ENCODE measurements at places on chromosomes 2 and 18.

DNA sequence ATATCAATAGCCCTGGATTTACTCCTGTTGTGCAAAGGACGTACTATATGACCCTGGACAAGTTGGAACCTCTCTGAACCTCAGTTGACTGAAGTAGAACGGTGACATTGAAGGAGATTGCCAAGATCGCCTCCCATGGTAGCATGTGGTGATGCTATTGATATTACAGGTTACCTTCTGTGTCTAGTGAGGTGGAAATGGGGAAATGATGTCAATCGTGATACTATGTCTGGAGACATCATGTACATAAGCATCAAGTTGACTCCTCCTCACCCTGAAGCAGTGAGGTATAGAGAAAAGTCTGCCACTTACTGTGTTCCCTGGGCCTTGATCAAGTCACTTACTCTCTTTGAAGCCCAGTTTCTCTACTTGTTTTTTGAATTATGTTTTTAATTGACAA, 93.9 kb downstream of the KLF7 start:
- H3K4me1 ChIP-seq = peaks cover 19% of the 10 kb centered on the region
- no peaks in the 10 kb centered on the region for H3K36me3 ChIP-seq
- no peak overlapping the region for H3K27ac ChIP-seq
- no peak for DNase-seq
- no peak overlapping the region for H3K4me3 ChIP-seq

- H3K36me3 ChIP-seq = no peaks in the 10 kb centered on the region
- H3K4me3 ChIP-seq = no peak overlapping the region
- no peaks in the 10 kb centered on the region for H3K27me3 ChIP-seq
Measured at GRCh38 chr2:154439156-154439555, 259.3 kb upstream of the KCNJ3 start.

DNA sequence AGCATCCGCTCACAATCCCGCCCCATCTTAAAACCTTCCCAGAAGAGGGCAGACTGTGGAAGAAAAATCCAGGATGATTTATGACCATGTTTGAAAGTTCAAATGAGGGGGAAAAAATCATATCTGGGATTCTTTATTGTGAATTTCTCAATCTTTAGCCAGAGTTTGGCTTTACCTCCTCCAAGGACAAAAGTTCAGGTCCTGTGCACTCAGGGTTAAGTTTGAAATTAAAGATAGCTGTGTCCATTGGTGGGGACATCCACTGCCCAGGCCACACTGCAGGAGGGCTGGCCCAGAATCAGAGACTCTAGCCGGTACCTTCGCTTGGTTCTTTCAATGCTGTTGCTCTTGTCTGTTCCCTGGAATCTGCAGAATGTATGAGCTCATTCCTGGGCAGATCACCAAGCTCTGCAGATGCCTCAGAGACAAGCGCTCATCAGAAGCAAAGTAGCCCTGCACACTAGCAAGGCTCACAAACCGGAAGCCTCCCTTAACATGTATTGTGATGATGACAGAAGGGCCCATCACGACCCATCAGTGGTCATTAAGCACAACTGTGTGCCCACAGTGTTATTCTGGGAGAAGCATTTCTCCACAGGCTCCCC, 375.3 kb upstream of the KLHL29 start:
- no peaks in the 10 kb centered on the region for H3K36me3 ChIP-seq
- DNase-seq = no peak
- H3K27me3 ChIP-seq = no peaks in the 10 kb centered on the region
- H3K4me1 ChIP-seq = no peaks in the 10 kb centered on the region
- H3K27ac ChIP-seq = no peak overlapping the region

- no peak for DNase-seq
- H3K4me1 ChIP-seq = no peaks in the 10 kb centered on the region
- H3K27ac ChIP-seq = no peak overlapping the region
- H3K27me3 ChIP-seq = no peaks in the 10 kb centered on the region
Measured at GRCh38 chr2:187918996-187919821, 365.0 kb upstream of the TFPI start.

GRCh38 chr18:9474108-9474982, 968 bp upstream of the RALBP1 start:
- peak overlapping the region; percentile 80 for H3K4me3 ChIP-seq
- DNase-seq = no peak
- H3K27me3 ChIP-seq = no peaks in the 10 kb centered on the region
- H3K27ac ChIP-seq = peak overlapping the region; percentile 83

DNA sequence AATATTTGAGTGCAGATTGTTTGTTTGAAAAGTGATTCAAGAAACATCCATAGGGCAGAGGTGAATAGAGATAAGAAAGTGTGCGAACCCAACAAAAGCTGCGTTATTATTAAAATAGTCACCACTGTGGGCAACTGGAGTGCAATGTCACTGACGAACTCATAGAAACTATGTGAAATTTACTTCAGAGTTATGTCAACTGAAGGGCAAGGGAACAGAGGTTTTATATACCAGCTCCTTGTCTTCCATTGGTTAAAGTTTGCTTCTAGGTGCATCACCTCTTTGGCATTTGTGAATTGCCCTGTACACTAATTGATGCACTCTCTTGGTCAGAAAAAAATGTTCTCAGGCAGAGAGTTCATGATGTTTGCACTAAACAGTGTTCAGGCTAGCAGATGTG, 110.5 kb upstream of the NYAP2 start:
- no peaks in the 10 kb centered on the region for H3K4me1 ChIP-seq
- H3K27me3 ChIP-seq = no peaks in the 10 kb centered on the region
- no peak for DNase-seq
- no peak overlapping the region for H3K4me3 ChIP-seq
- no peaks in the 10 kb centered on the region for H3K36me3 ChIP-seq
- H3K27ac ChIP-seq = no peak overlapping the region

GRCh38 chr2:144234542-144234871, 285.4 kb downstream of the ZEB2 start:
- peaks cover 14% of the 10 kb centered on the region for H3K4me1 ChIP-seq
- H3K36me3 ChIP-seq = no peaks in the 10 kb centered on the region
- no peak overlapping the region for H3K27ac ChIP-seq
- no peaks in the 10 kb centered on the region for H3K27me3 ChIP-seq
- no peak for DNase-seq
